ENCODE measurements at places on chromosomes 3 and 15.
A peak's percentile ranks its signal among the peaks of the same experiment; 100 is the strongest.

DNA sequence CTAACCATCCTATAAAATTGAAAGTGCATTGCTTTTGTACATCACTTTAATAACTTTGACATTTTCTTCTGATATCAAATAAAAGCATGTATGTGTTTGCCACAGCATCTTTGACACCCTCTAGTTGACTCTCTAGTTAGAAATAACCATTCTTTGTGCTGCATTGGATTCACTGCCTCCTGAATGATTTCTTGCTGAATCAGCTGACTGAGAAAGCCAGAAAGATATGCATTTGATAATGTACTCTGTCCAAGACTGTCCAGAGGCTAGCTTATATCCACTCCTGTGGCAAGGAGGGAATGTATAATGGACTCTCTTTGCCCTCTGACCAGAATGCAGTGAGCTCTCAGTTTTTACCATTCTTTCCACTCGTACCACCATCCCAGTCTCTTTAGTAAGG lies 6.2 kb downstream of the RAB11A start:
- no peak overlapping the region for H3K27ac ChIP-seq
- no peak overlapping the region for H3K4me3 ChIP-seq
- ATAC-seq, result no peak
- no peaks in the 10 kb centered on the region for H3K27me3 ChIP-seq
- peaks cover 24% of the 10 kb centered on the region for H3K36me3 ChIP-seq
- peaks cover 24% of the 10 kb centered on the region for H3K4me1 ChIP-seq

DNA sequence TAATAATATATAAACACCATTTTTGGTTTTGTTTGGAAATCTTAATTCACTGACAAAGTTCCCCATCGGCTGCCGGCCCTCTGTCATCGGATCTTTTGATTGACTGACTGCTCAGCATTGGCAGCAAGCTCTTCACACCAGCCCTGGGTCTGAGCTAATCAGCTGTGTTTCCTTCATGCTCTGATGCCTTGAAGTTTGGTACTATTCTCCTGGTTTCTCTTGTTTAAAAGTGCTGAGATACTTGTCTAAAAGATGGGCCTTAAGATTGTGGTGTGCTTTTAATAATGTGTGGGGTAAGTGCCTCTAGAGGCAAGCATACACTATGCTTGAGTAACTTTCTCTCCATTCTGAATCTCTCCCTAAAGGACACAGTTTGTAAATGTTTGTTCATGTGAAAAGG lies 415.5 kb upstream of the TPRG1 start:
- H3K4me1 ChIP-seq, result peaks cover 48% of the 10 kb centered on the region
- H3K27ac ChIP-seq, result no peak overlapping the region
- ATAC-seq, result no peak
- H3K36me3 ChIP-seq, result peaks cover 15% of the 10 kb centered on the region
- H3K27me3 ChIP-seq, result no peaks in the 10 kb centered on the region

- peaks cover 14% of the 10 kb centered on the region for H3K4me1 ChIP-seq
- ATAC-seq, result no peak
- peak overlapping the region; percentile 13 for H3K27ac ChIP-seq
Measured at GRCh38 chr3:50950591-50950990, 275.9 kb downstream of the DOCK3 start.

- H3K36me3 ChIP-seq, result peaks cover 5% of the 10 kb centered on the region
- no peak overlapping the region for H3K4me3 ChIP-seq
Measured at GRCh38 chr15:64991536-64992135, 1.9 kb upstream of the SPG21 start.

Measured in stimulated activated memory B cell treated with anti-CD40 and anti-IgM and Interleukin-4, amounts not matched to agents 10 μg/mL and 1 μg/mL and 100 μg/mL, for 72 hours (primary cell).